ENCODE measurements at places on chromosomes 7 and 10.
A peak's percentile ranks its signal among the peaks of the same experiment; 100 is the strongest.

DNA sequence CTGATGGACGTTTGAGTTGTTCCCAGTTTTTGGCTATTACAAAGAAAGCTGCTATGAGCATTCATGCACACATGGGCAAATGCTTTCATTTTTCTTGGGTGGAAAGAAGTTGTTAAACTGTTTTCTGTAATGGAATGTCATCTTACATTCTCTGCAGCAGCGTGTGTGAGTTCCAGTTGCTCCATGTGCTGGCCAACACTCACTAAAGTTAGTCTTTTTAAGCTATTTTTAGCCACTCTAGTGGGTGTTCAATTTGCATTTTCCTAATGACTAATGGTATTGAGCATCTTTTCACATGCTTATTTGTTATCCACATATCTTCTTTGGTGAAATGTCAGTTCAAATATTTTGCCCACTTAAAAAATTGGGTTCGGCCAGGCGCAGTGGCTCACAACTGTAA is 82.8 kb upstream of the COL13A1 start:
- no peak for DNase-seq

DNA sequence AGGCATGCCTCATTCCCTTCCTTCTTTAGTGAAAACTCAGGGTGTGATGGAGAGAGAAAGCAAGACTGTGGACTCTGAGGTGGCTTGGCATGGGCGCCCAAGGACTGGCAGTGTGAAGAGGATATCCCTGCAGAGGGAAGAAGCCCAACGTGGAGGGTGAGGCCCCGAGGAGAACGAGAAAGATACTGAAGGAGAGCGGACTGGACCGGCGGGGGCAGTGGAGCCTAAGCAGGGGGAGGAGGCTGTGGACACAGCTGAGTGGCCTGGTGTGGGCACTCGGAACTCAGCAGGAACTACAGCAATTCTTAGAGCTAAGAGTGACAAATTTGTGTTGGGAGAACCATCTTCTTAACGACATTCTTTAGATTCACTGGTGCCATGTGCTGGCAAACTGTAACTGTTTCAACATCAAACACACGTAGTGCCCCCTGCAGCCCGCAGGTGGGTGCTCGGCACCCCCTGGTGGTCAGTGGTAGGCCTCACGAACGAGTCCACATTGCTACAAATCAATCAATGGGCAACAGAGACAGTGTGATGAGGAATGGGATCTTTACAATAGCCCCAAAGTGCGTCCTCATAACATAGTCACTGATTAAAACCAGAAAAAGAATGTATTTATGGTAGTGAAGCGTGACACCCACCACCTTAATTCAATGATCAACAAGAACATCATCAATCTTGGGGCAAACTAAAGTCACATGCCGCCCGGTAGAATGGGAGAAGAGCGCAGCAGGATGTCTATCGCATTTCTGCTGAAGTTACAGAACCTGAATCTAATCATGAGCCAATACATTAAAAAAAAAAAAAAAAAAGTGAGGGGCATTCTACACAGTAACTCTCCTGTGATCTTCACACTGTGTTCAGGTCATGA is 2.0 kb upstream of the SFTPA1 start:
- peak; percentile 77 for DNase-seq

DNA sequence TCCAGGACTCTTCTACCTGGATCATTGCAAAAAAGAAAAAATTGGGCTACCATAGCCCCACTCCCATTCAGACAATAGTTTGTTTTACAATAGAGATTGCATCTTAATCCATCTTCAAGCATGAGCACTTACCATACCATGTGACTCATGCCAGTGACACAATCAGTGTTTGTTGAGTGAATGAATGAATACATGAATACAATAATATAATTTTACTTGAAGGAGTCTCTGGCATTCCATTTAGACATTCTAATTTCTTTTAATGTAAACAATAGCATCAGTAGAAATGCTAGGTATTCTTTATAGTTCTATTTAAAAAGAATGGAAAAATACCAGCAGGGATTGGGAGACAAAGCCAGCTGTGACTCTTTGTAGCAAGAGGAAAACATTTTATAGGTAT is 141.6 kb upstream of the AKR1E2 start:
- no peak for DNase-seq

DNA sequence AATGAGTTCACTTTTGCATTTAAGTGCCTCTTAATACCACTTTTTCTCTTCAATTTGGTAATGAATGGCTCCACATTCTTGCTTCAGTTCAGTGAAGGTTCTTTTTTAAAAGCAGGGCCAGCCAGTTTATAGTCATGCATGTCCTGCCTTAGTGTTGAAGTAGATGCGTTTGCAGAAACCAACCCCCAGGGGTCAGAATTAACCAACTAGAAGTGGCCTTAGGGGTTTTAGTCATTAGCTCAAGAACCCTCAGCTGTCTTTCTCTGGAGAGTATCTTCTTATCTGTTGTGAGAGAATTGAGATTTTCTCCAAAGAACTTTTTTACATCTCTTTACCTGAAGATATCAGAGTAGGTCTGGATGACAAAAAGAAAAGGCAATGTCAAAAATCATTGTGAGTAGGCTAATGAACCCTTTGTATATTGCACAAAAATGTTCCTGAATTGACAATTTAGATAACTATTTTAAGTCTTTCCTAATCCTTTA is 82.2 kb downstream of the PIK3CG start:
- DNase-seq, result peak; percentile 94

- no peak for DNase-seq
These were observed 3.3 kb downstream of the LBX1 start for GRCh38 chr10:101225846-101226421.
